ENCODE measurements at places on chromosomes 3 and 15. TPM values are rescaled to one million over a fixed set of nuclear protein-coding genes. Genes with fewer than 3 reads are reported as not detected.

The SLC12A1 gene
- 0.17 TPM for total RNA-seq

The CPNE4 gene
- total RNA-seq: 0.35 TPM

The PLSCR2 gene
- total RNA-seq: 1.4 TPM

The CDCP1 gene
- 58.9 TPM for total RNA-seq

The SLC2A2 gene
- 13.0 TPM for total RNA-seq

The NOX5 gene
- total RNA-seq: not detected

The TGM4 gene
- 0.35 TPM for total RNA-seq

The PTPN9 gene
- 37.0 TPM for total RNA-seq

The HIGD2B gene
- total RNA-seq: 0.15 TPM

The LTK gene
- total RNA-seq: 0.25 TPM

The TF gene
- not detected for total RNA-seq

The SENP2 gene
- total RNA-seq: 31.6 TPM

The FEZF2 gene
- total RNA-seq: not detected

The NRG4 gene
- 0.15 TPM for total RNA-seq

The TMEM266 gene
- not detected for total RNA-seq

The SHF gene
- total RNA-seq: 0.17 TPM

The AEN gene
- total RNA-seq: 58.3 TPM

The PROK2 gene
- total RNA-seq: not detected

The ARNT2 gene
- total RNA-seq: 2.8 TPM

The FMN1 gene
- total RNA-seq: 4.0 TPM

The TTLL3 gene
- 10.4 TPM for total RNA-seq

The IQCF5 gene
- not detected for total RNA-seq

The TPRG1 gene
- 0.94 TPM for total RNA-seq

The TRNT1 gene
- total RNA-seq: 37.3 TPM

The ZKSCAN7 gene
- 12.2 TPM for total RNA-seq

The SAXO2 gene
- under 0.01 TPM for total RNA-seq
